ENCODE measurements at places on chromosomes 3 and 15.
A peak's percentile ranks its signal among the peaks of the same experiment; 100 is the strongest.

DNA sequence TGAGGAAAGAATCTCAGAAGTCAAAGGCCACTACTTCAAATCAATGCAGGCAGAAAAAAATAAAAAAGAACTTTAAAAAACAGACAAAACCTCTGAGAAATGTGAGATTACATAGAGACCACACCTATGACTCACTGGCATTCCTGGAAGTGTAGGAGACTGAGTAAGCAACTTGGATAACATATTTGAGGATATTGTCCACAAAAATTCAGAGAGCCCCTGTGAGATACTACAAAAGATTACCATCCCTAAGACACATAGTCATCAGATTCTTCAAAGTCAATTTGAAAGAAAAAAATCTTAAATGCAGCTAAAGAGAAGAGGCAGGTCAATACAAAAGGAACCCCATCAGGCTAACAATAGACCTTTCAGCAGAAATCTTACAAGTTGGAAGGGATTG is 887.3 kb downstream of the NTRK3 start:
- no peak for DNase-seq

DNA sequence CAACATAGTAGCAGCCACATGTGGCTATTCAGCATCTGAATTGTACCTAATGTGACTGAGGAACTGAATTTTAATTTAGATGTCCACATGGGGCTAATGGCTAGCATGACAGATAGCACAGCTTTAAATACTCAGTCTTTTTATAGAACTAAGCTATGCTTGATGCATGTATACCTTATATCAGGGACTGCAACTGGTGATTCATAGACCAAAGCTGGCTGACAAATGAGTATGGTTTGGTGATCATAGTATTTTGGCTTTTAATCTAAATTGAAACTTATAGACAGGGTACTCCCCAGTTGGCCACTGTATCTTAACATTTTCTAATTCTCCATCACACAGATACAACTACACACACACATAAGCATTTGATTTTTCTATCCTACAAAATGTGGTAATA is 83.6 kb downstream of the IGSF11 start:
- DNase-seq = no peak

- no peak for DNase-seq
Measured at GRCh38 chr3:174863488-174863887, 4.4 kb downstream of the NAALADL2 start.

GRCh38 chr3:129383292-129383860 is 45.1 kb downstream of the EFCAB12 start:
- peak; percentile 17 for DNase-seq

DNA sequence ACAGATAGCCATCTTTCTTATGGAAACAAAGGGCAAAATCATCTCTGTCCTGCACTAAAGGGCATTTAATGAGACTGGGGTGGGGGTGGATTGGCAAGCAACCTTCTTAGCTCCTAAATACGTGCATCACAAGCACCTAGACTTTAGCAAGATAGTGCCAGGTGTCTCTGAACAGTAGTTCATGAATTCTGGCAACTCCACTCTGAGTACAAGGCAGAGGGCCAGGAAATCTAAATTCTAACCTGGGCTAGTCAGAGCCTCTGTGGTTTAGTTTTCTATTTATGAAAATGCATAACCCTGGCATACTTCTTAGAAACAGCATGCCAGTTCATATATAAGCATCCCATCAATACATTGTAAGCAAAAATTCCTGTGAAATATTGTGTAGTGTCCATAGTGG is 788.5 kb downstream of the MCTP2 start:
- no peak for DNase-seq

Data from stimulated activated CD4-positive, alpha-beta T cell treated with anti-CD3 and anti-CD28 coated beads, Interleukin-2, amount 100 ng/mL, for 4 hours (primary cell).